Caco-2 (cell line): ENCODE measurements at places on chromosomes 11 and 22.
A peak's percentile ranks its signal among the peaks of the same experiment; 100 is the strongest.

DNA sequence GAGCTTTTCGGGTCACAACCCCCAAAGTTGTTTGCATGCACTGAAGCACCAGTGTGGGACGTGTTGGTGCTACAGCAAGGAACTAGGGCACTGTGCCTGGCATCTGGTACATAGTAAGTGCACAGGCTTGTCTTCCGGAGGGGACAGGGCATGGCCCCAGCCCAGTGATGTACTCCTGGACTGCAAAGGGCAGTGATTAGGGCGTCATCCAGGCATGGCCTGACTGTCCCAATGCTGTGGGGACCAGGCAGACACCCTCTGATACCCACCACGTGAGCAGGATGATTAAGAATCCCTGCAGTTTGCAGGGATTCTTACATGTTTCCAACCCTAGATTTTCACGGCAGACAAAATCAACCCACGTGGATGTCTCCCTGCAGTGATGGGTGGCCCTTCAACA, 50.0 kb upstream of the RFPL3 start:
- H3K4me1 ChIP-seq, result no peaks in the 10 kb centered on the region
- H3K27me3 ChIP-seq, result no peaks in the 10 kb centered on the region
- H3K4me3 ChIP-seq, result no peak overlapping the region
- no peaks in the 10 kb centered on the region for H3K36me3 ChIP-seq
- H3K27ac ChIP-seq, result no peak overlapping the region
- DNase-seq, result no peak

DNA sequence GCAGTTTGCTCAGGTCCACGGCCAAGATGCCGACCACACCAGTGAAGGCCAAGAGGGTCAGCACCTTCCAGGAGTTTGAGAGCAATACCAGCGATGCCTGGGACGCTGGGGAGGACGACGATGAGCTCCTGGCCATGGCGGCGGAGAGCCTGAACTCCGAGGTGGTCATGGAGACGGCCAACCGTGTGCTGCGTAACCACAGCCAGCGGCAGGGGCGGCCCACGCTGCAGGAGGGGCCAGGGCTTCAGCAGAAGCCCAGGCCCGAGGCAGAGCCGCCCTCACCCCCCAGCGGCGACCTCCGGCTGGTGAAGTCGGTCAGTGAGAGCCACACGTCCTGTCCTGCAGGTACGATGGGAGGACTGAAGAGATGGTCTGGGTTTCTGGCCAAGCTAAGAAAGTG, 31.0 kb downstream of the TBC1D22A start:
- no peaks in the 10 kb centered on the region for H3K27me3 ChIP-seq
- H3K4me3 ChIP-seq, result no peak overlapping the region
- DNase-seq, result peak; percentile 16
- H3K27ac ChIP-seq, result no peak overlapping the region
- H3K4me1 ChIP-seq, result no peaks in the 10 kb centered on the region

GRCh38 chr22:25120093-25120561, 79.5 kb upstream of the CRYBB3 start:
- DNase-seq, result peak; percentile 52
- H3K4me3 ChIP-seq, result no peak overlapping the region
- H3K4me1 ChIP-seq, result no peaks in the 10 kb centered on the region
- H3K27ac ChIP-seq, result peak overlapping the region; percentile 80
- H3K36me3 ChIP-seq, result no peaks in the 10 kb centered on the region; the same call in none of the 2 replicates

- peaks cover 31% of the 10 kb centered on the region for H3K4me1 ChIP-seq
- no peak overlapping the region for H3K27ac ChIP-seq
- no peaks in the 10 kb centered on the region for H3K27me3 ChIP-seq
- no peak overlapping the region for H3K4me3 ChIP-seq
These were observed 124.5 kb downstream of the KCNQ1 start for GRCh38 chr11:2569321-2569721.

DNA sequence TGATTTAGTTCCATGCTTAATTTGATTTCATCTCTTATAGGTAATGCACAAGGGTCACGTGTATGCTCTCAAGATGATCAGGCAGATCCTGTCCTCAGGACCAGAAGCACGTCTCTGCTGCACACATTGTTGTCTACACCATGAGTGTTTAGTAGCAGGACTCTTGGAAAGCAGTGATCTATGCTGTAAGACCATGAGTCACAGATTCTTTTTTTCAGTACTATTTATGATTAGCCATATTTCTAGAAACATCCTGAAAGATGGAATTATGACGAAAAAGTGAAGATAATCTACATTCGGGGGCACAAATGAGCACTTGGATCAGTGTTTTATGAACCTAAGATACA, 29.6 kb downstream of the ZBED4 start:
- H3K27me3 ChIP-seq, result no peaks in the 10 kb centered on the region
- no peak overlapping the region for H3K27ac ChIP-seq
- no peaks in the 10 kb centered on the region for H3K4me1 ChIP-seq
- H3K4me3 ChIP-seq, result no peak overlapping the region
- H3K36me3 ChIP-seq, result peaks cover 2% of the 10 kb centered on the region; the same call in 1 of the 2 replicates

DNA sequence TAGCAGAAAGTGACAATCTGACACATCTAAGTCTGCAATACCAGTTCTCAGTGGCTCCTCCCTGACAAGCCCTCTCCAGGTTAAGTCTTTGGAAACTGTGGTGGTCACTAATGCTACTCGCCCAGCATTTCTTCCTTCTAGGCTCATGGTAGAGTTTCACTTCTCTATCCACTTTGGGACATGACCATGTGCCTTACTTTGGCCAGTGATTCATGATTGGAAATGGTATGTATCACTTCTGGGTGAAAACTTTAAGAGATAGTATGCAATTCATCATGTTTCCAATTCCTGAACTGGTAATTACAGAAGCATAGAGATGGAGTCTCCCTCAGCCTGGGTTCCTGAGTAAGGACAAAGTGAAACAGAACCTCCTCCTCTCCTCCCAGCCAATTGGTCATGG, 151.5 kb upstream of the LMO1 start:
- H3K36me3 ChIP-seq, result no peaks in the 10 kb centered on the region
- H3K4me3 ChIP-seq, result no peak overlapping the region
- H3K4me1 ChIP-seq, result no peaks in the 10 kb centered on the region

- H3K4me3 ChIP-seq, result no peak overlapping the region
- peaks cover 41% of the 10 kb centered on the region for H3K4me1 ChIP-seq
- no peaks in the 10 kb centered on the region for H3K27me3 ChIP-seq
- DNase-seq, result no peak
- no peak overlapping the region for H3K27ac ChIP-seq
These were observed 40.5 kb upstream of the BIRC3 start for GRCh38 chr11:102276783-102277182.

DNA sequence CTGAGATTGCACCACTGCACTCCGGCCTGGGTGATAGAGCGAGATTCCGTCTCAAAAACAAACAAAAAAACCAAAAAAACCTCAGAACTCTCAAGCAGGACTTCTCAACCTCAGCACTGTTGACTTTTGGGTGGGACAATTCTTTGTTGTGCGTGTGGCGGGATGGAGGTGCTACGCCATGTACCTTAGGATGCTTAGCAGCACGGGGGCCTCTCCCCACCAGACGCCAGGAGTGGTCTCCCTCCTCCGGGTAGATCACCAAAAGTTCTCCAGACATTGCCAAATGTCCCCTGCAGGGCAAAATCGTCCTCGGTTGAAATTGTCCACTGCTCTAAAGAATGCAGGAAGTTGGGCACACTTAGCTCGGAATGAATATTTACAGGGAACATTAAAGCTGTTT, 26.9 kb upstream of the ATXN10 start:
- no peaks in the 10 kb centered on the region for H3K36me3 ChIP-seq
- H3K27me3 ChIP-seq, result no peaks in the 10 kb centered on the region
- no peak for DNase-seq

- DNase-seq, result no peak
- 0 out of 2 replicates have a peak, but pooled peaks cover 2% of the 10 kb centered on the region for H3K27me3 ChIP-seq
- H3K27ac ChIP-seq, result no peak overlapping the region
- no peaks in the 10 kb centered on the region for H3K36me3 ChIP-seq
These were observed 217.8 kb downstream of the FAM76B start for GRCh38 chr11:95571718-95572260.

DNA sequence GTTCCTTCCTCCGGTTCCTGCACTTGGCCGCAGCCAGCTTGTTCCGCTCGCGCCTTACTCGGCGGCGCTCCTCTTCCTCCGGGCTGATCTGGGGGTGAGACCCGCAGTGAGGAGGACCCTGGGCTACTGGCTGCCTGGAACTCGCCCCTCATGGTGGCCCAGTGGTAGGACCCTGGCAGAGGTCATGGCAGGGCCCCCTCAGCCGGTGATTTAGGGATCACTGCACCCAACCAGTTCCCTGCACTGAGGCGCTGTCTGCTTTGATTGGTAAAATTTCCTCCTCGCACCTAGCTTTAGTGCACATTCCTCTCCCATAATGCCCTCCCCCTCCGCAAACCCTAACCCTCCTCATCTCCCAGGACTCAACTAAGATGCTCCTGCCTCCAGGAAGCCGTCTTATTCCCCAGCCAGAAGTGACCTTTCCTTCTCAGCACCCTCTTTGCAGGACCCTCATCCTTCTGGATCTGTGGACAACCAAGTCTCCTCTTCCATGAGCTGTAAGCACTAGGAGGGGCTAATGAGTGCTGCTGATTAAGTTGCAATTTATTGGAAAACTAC, 3.6 kb downstream of the CCDC85B start:
- H3K4me3 ChIP-seq, result no peak overlapping the region
- DNase-seq, result no peak
- no peak overlapping the region for H3K27ac ChIP-seq
- no peaks in the 10 kb centered on the region for H3K36me3 ChIP-seq

- H3K27ac ChIP-seq, result no peak overlapping the region
- DNase-seq, result no peak
- no peaks in the 10 kb centered on the region for H3K27me3 ChIP-seq
These were observed 523.7 kb downstream of the INSC start for GRCh38 chr11:15638386-15638787.

GRCh38 chr22:38153821-38154562, 27.6 kb downstream of the PLA2G6 start:
- H3K4me1 ChIP-seq, result 0 out of 2 replicates have a peak, but pooled peaks cover 6% of the 10 kb centered on the region
- no peaks in the 10 kb centered on the region for H3K36me3 ChIP-seq
- H3K27me3 ChIP-seq, result no peaks in the 10 kb centered on the region
- no peak for DNase-seq
- H3K4me3 ChIP-seq, result no peak overlapping the region

DNA sequence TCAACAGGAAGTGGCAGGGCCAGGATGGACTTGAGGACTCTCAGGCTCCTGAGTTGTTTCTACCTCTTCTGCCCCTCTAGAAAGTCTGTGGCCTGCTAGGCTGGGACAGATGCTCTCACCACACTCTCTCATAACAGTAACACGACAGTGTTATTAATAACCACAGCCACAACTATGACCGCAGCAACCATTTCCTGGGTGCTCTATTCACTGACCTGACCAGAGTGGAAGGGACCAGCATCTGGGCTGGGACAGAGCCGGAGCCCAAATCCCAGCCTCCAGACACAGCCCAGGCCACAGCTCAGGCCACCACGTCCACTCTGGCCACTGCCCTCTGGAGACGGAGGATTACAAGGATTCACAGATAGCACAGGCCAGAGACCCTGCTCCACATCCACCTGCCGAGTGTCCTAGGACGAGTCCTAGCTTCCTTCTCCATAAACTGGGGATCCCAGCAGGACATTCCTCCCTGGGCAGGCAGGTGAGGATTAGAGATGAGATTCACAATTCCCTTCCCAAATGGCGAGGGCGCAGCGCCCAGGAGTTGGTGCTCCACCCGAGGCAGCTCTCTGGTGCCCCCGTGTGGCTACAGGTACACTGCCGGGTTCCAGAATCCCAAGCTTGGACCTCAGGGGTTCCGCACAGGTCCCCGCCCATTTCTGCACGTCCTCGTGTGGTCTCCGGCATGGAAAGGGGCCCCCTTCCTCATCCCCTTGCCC, 7.1 kb downstream of the PNPLA5 start:
- no peaks in the 10 kb centered on the region for H3K36me3 ChIP-seq
- H3K27me3 ChIP-seq, result no peaks in the 10 kb centered on the region
- peak; percentile 46 for DNase-seq
- no peaks in the 10 kb centered on the region for H3K4me1 ChIP-seq
- no peak overlapping the region for H3K27ac ChIP-seq

- H3K27ac ChIP-seq, result no peak overlapping the region
These were observed 7.1 kb downstream of the PRPF19 start for GRCh38 chr11:60899046-60899936.

- no peaks in the 10 kb centered on the region for H3K36me3 ChIP-seq
- peak; percentile 70 for DNase-seq
- H3K27me3 ChIP-seq, result no peaks in the 10 kb centered on the region
- no peak overlapping the region for H3K27ac ChIP-seq
- H3K4me1 ChIP-seq, result peaks cover 9% of the 10 kb centered on the region
These were observed 444.4 kb downstream of the DLG2 start for GRCh38 chr11:85182441-85183387.

DNA sequence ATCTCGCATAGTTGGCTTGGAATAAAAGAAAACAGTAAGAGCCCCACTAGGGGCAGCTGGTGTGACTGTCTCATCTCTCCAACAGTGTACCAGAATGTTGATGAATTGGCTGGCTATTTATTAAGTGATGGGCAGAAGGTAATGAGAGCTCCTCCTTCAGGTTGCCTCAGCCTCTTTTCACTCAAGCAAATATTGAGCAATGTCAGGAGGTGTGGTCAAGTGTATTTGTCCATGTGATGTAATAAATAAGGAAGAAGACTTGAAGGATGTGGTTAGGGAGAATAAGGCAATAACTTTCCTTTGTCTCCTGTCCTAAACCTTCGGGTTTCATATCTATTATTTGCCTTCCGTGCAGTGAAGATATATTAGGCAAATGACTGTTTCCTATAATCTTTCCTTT, at the start of gene TCN1:
Gene TCN1, minus strand, starts transcription at position 91 of the 400 bp plus-strand sequence. Its CDS starts 17 bp downstream, at position 74.
- H3K27me3 ChIP-seq, result no peaks in the 10 kb centered on the region
- no peak within 1 kb of the TSS for H3K27ac ChIP-seq
- no peak for DNase-seq

DNA sequence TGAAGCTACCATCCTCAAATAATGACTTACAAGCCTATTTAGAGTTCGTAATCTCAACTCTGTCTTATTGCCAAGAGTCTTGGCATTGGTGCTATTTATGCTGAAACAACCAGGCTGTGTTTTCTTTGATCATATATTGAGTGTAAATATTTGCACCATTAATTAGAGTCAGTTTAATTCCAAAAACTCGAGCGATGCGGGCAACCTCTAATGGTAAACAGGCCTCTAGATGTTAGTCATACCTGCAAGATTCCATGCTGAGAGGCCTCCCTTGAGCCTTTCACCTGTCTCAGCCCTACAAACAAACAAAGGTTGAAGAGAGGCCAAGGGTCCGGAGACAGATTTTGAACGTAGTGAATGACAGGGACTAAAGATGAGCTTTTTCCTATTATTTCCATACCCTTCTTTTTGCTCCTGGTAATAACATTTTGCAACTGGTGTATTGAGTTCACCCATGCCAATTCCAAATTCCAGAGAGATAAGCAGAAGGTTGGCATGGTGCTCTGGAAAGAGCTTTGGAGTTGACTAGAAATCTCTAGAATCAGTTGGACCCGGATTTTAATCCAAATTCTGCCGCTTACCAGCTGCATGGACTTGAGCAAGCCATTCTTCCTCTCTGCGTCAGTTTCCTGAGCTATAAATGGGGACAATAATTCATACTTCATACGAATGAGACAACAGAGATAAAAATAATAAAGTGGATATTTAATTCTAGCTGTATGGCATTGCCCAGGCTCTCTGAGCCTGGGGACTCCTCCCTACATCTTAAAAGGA, 99.1 kb upstream of the ANO1 start:
- H3K27me3 ChIP-seq, result no peaks in the 10 kb centered on the region
- no peak overlapping the region for H3K4me3 ChIP-seq
- no peak overlapping the region for H3K27ac ChIP-seq
- H3K36me3 ChIP-seq, result no peaks in the 10 kb centered on the region
- H3K4me1 ChIP-seq, result peaks cover 25% of the 10 kb centered on the region
